B cell (primary cell): ENCODE measurements at places on chromosomes 4 and X. TPM values are rescaled to one million over a fixed set of nuclear protein-coding genes. Genes with fewer than 3 reads are reported as not detected.

GRCh38 chrX:111322231-111322855 is 52.1 kb upstream of the CAPN6 start:
- no peak for DNase-seq
- no peak overlapping the region for H3K4me3 ChIP-seq
- no peaks in the 10 kb centered on the region for H3K36me3 ChIP-seq
- no peaks in the 10 kb centered on the region for H3K27me3 ChIP-seq

GRCh38 chrX:31036895-31037294 is 34.9 kb downstream of the FTHL17 start:
- no peaks in the 10 kb centered on the region for H3K27me3 ChIP-seq
- peak; percentile 26 for DNase-seq
- no peaks in the 10 kb centered on the region for H3K4me1 ChIP-seq
- no peak overlapping the region for H3K27ac ChIP-seq
- H3K4me3 ChIP-seq, result no peak overlapping the region
- H3K36me3 ChIP-seq, result no peaks in the 10 kb centered on the region

ARHGAP6 gene
- total RNA-seq, result 2.1 and 2.6 TPM in 2 replicates

- peaks cover 2% of the 10 kb centered on the region for H3K36me3 ChIP-seq
- no peak overlapping the region for H3K27ac ChIP-seq
- peak; percentile 76 for DNase-seq
- H3K27me3 ChIP-seq, result no peaks in the 10 kb centered on the region
Observed at GRCh38 chr4:101018836-101019235, 328.5 kb downstream of the PPP3CA start.

GRCh38 chr4:66000510-66001117 is 330.3 kb upstream of the EPHA5 start:
- no peaks in the 10 kb centered on the region for H3K36me3 ChIP-seq
- no peak overlapping the region for H3K4me3 ChIP-seq
- H3K27me3 ChIP-seq, result no peaks in the 10 kb centered on the region
- DNase-seq, result no peak
- H3K4me1 ChIP-seq, result no peaks in the 10 kb centered on the region

DNA sequence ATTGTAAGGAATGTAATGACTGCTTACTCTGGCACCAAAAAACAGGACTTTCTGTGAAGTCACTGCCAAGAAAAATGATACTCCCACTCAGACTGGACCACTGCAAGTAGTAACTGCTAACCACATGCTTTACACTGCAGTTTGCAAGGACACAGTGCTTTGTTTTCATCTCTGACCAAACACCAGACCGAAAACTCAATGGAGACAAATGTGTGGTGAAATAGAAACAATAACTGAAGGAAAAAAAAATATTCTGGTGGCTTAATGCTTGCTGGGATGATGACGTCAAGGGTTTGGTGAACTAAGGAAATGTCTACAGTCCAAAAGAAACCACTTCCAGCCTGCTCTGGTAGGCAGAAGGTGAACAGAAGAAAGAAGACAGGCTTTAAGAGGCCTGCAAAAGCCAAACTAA is 13.2 kb downstream of the GPC4 start:
- H3K36me3 ChIP-seq, result no peaks in the 10 kb centered on the region
- no peaks in the 10 kb centered on the region for H3K27me3 ChIP-seq
- H3K4me3 ChIP-seq, result no peak overlapping the region
- DNase-seq, result no peak
- no peaks in the 10 kb centered on the region for H3K4me1 ChIP-seq
- no peak overlapping the region for H3K27ac ChIP-seq

ACTRT1 gene
- total RNA-seq, result not detected in 2 replicates

- no peak overlapping the region for H3K4me3 ChIP-seq
- H3K27me3 ChIP-seq, result peaks cover 5% of the 10 kb centered on the region
- H3K27ac ChIP-seq, result no peak overlapping the region
- no peaks in the 10 kb centered on the region for H3K36me3 ChIP-seq
- H3K4me1 ChIP-seq, result no peaks in the 10 kb centered on the region
Observed at GRCh38 chr4:186297013-186297645, 31.1 kb downstream of the F11 start.

- H3K4me3 ChIP-seq, result no peak overlapping the region
- DNase-seq, result no peak
- no peaks in the 10 kb centered on the region for H3K27me3 ChIP-seq
- no peaks in the 10 kb centered on the region for H3K36me3 ChIP-seq
- no peaks in the 10 kb centered on the region for H3K4me1 ChIP-seq
Observed at GRCh38 chr4:162841753-162842152, 324.9 kb downstream of the NAF1 start.

BMX gene
- not detected in 2 replicates for total RNA-seq

GRIA2 gene
- total RNA-seq, result not detected in 2 replicates

ARMCX1 gene
- total RNA-seq, result 0.17 TPM in 2 replicates

DNA sequence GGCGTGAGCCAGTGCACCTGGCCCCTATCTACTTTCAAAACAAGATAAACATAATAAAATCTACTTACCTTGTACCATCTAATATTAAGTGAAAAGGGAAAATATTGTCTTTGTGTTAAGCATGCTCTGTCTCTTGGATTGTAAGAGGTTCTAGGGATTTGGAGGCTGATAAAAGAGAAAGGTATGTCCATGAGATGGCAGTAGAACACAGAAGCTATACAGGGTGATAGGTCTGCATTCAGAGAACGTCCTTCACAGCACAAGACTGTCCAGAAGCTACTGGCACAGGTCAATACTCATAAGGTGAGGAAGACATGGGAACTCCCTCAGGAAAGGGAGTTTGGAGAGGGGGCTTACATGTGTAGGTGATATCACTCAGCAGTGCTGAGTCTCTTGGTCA is 135.5 kb downstream of the TMEM47 start:
- H3K27ac ChIP-seq, result no peak overlapping the region
- no peaks in the 10 kb centered on the region for H3K4me1 ChIP-seq
- no peak for DNase-seq
- no peaks in the 10 kb centered on the region for H3K27me3 ChIP-seq
- no peak overlapping the region for H3K4me3 ChIP-seq
- no peaks in the 10 kb centered on the region for H3K36me3 ChIP-seq

SLC35A2 gene
- total RNA-seq, result 19.1 and 24.1 TPM in 2 replicates

GRCh38 chrX:70042399-70043371 is 7.1 kb downstream of the AWAT2 start:
- H3K27me3 ChIP-seq, result no peaks in the 10 kb centered on the region
- no peak overlapping the region for H3K4me3 ChIP-seq
- H3K36me3 ChIP-seq, result no peaks in the 10 kb centered on the region
- H3K4me1 ChIP-seq, result no peaks in the 10 kb centered on the region

DNA sequence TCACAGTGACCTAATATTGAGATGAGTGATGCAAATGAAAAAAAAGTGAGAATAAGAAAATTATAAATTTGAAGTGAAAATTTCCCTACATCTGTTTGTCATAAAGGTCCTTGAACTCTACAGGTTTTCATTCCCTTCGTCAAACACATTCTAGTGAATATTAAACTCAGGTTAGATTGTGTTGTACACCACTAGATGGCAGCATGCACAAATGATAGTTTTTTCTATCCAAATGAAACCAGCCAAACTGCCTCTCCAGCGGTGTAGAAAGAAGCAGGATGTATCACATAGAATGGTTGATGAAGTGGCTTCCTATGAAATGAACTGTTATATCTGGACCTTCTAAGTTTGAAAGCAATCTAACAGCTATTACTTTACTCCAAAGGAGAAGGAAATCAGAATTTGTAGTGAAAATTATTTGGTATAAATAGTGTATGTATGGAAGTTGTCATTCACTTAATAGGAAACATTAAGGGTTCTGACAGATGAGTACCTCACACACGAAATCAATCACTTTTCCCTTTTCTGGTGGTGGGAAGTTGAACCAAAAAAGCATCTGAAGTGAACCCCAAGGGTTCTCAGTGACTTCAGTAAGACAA is 382.7 kb downstream of the UNC5C start:
- H3K36me3 ChIP-seq, result no peaks in the 10 kb centered on the region
- no peaks in the 10 kb centered on the region for H3K27me3 ChIP-seq
- no peaks in the 10 kb centered on the region for H3K4me1 ChIP-seq

- no peak for DNase-seq
- H3K36me3 ChIP-seq, result no peaks in the 10 kb centered on the region
- H3K4me1 ChIP-seq, result no peaks in the 10 kb centered on the region
- H3K4me3 ChIP-seq, result no peak overlapping the region
- no peaks in the 10 kb centered on the region for H3K27me3 ChIP-seq
Observed at GRCh38 chr4:59643682-59644081, 1556.4 kb upstream of the ADGRL3 start.

DNA sequence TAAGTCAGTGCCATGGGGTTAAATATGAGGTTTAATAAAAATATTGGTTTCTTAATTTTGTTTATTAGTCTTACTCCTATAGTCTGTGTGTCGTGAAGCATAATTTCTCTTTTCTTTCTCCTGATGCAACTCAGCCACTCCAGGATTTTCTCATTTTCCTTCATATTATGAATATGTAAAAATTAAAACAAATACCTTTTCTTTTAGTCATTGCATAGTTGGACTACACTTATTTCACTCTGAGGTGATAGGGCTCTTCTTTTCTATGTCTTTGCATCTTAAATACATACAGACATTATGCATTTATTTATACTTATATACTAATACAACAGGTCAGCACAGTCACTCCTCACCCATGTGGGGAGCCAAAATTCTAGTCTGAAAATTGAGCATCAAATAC is 19.1 kb downstream of the GALNT7 start:
- H3K4me3 ChIP-seq, result no peak overlapping the region
- H3K4me1 ChIP-seq, result peaks cover 10% of the 10 kb centered on the region
- no peaks in the 10 kb centered on the region for H3K27me3 ChIP-seq
- DNase-seq, result no peak
- H3K27ac ChIP-seq, result no peak overlapping the region

ENOX2 gene
- 18.8 and 21.8 TPM in 2 replicates for total RNA-seq

KDR gene
- total RNA-seq, result not detected in 2 replicates

RASL11B gene
- 1.2 and 1.3 TPM in 2 replicates for total RNA-seq

- no peak overlapping the region for H3K27ac ChIP-seq
- no peak for DNase-seq
- no peak overlapping the region for H3K4me3 ChIP-seq
- H3K36me3 ChIP-seq, result no peaks in the 10 kb centered on the region
- peaks cover 3% of the 10 kb centered on the region for H3K4me1 ChIP-seq
- H3K27me3 ChIP-seq, result peaks cover 4% of the 10 kb centered on the region
Observed at GRCh38 chrX:37347420-37347819, 1.7 kb upstream of the PRRG1 start.

DNA sequence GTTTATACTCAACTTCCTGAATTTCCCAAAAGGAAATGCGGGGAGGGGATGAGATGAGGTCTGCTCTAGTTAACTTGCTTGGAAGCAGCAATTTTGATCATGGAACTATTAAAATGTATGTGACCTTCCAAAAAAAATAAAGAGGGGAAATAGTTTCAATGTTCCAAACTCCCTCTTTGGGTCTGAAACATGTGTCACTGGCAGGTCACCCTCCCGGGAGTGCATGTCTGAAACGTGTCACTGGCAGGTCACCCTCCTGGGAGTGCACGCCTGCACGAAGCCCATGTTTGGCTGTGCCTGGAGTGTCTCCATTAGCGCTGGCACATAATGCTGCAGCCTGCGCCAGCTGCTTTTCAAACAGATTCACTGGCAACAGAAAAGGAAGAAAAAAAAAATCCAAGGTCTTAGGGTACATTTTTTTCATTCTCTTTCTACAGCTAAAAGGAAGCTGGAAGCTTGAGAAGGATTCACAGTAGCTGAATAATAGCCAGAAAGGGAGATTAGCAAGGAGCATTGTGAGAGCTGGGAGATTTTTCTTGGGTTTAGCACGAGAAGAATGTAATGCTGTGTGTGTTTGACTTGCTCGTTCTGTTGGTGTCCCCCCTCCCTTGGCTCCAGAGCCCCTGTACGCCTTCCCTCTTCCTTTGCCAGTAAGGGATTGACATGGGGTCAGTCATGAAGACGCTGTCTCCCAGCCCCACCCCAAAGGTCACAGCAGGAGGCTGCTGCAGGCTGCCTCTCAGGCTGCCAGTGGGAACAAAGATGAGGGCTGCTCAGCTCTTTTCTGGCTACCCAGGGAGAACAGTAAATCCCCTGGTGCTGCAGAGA is 39.2 kb upstream of the TLR3 start:
- DNase-seq, result no peak
- no peak overlapping the region for H3K4me3 ChIP-seq
- H3K27me3 ChIP-seq, result peaks cover 8% of the 10 kb centered on the region
- no peaks in the 10 kb centered on the region for H3K36me3 ChIP-seq
- H3K27ac ChIP-seq, result no peak overlapping the region

XAGE1B gene
- not detected in 2 replicates for total RNA-seq

- H3K36me3 ChIP-seq, result no peaks in the 10 kb centered on the region
- no peak overlapping the region for H3K4me3 ChIP-seq
- H3K27me3 ChIP-seq, result no peaks in the 10 kb centered on the region
- DNase-seq, result no peak
- no peak overlapping the region for H3K27ac ChIP-seq
- H3K4me1 ChIP-seq, result no peaks in the 10 kb centered on the region
Observed at GRCh38 chr4:180578175-180578574, 1665.0 kb upstream of the TENM3 start.

DNA sequence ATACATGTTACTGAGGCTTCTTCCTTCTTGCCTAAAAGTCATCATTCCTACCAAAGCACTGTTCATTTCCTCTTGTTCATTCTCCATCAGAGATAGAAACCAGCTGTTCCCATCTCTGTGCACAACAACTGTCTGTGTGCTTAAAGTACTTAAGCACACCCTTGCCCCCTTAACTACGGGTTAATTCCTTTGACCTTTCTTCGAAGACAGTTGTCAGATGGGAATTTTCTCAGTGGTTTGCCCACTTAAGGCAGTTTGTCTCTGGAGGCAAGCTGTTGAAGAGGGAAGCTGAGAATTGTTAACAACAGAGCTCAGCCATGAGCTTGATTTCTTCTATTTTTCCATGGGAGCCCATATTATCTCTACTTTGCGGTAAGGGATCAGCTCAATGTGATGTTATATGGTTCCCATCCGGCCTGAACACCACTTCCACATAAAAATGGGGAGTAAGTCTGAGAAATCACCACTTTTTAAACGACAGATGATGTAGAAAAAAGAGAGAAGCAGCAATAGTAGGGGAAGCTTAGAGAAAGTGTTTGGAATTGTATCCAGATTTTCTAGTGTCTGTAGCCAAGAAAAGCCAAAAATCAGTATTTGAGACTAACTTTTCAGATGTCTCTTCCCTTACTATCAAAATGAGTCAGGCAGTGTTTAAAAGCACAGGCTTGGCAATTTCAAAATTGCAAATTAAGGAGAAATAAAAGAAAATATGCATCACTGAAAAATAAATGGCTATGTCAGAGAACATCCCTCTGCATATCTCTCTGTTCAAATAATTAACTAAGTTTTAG is 194.4 kb downstream of the SLIT2 start:
- DNase-seq, result no peak
- no peak overlapping the region for H3K27ac ChIP-seq
- H3K4me1 ChIP-seq, result no peaks in the 10 kb centered on the region
- H3K36me3 ChIP-seq, result no peaks in the 10 kb centered on the region
